ENCODE measurements at places on chromosomes 1 and 21.
A peak's percentile ranks its signal among the peaks of the same experiment; 100 is the strongest.

DNA sequence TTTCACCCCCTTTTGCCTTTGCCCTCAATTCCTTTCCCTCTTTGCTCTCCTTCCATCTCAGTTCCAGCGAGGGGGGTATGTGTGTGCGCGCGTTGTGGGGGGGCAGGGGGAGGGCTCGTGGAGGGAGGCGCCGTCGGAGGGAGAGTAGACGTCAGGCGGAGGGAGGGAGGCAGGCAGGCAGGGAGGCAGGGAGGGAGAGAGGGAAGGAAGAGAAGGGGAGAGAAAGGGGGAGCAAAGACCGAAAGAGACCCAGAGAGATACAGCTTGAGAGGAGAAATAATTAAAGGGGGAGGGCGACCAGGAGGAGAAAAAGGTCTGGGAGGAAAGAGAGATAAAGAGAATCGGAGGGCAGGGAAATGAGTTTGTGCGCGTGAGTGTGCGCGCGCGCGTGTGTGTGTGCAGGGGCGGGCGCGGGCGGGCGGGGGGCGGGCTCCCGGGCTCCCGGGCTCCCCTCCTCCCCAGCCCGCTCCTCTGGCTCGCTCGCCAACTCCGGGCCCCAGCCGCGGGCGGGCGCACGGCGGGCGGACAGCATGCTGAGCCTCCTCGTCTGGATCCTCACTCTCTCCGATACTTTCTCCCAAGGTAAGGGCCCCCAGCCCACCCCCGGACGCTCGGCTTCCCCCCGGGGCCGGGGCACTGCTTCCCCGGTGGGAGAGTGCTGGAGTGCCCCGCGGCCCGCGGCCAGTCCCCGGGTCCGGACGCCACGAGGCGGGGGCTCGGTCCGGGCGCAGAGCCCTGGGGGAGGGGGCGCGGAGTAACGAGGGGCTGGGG lies at the start of gene KIRREL1:
KIRREL1 (plus strand) TSS at position 499 of the 771 bp plus-strand sequence; CDS start at position 531, 32 bp downstream.
- DNase-seq = no peak

- no peak for DNase-seq
Observed at GRCh38 chr1:160883581-160884513, 1.1 kb downstream of the ITLN1 start.

DNA sequence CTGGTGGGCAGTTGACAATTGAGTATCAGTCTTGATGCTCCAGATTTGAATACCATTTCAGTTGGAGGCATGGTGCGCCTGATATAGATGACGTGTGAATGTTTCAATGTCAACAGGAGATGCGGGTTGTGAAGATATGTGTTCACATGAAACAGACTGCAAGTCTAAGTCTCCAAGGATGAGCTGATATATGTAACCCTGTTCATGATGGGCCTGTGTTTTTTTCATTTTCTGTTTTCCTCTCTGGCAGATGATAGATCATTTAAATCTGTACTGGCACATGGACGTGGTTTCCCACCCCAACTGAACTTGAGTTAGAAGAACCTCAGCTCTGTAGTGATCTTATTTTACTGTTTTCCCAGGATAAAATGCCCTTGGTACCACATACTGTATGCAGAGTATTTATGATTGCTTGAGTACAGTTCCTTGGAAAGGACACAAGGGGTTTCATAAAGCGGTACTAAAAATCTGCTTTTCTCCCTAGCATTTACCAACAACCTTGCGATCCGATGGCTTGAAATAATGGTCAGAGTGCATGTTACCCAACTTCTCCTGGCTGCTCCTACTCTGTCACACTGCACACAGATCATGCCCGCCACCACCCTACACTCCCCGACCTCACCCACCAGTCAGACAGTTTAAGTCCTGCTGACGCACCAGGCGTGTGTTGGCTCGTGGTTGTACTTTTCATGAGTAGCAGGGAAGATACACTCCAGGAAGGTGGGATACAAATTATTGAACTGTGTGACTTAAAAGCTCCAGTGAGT lies 131.1 kb downstream of the NFIA start:
- DNase-seq = no peak

DNA sequence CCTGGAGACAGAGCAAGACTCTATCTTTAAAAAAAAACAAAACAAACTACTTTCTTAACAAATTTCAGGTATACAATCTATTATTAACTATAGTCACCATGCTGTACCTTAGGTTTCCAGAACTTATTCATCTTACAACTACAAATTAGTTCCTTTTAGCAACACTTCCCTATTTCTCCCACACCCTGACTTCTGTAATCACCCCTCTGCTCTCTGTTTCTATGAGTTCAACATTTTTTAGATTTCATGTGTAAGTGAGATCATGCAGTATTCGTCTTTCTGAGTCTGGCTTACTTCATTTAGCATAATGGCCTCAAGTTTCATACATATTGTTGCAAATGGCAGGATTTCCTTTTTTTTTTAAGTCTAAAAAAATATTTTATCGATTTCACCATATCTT lies 77.9 kb upstream of the LPGAT1 start:
- no peak for DNase-seq

GRCh38 chr1:154154534-154155191 lies at the start of gene NUP210L:
TSS of gene NUP210L (minus strand) at chr1:154155073.
- no peak for DNase-seq

DNA sequence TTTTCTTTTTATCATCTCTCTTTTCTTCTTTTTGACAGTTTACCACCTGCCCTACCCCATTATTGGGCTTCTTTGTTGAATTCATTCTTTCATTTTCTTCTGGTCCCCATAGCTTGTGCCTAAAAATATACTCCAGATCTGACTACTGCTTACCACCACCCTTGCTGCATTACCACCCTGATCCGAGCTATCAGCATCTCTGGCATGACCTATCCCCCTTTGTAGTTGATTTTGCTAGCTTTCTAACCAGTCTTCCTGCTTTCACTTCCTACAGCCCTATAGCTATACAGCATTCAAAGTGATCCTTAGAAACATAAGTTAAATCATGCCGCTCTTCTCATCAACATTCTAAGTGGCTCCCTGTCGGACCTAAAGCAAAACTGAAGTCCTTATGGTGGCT lies 59.4 kb upstream of the MPC2 start:
- DNase-seq = no peak

- DNase-seq = no peak
Observed at GRCh38 chr1:116226017-116226416, 114.8 kb downstream of the MAB21L3 start.

GRCh38 chr1:209198961-209199750 lies 384.4 kb upstream of the CAMK1G start:
- no peak for DNase-seq

GRCh38 chr21:38643404-38644023 lies 145.2 kb upstream of the ERG start:
- no peak for DNase-seq

DNA sequence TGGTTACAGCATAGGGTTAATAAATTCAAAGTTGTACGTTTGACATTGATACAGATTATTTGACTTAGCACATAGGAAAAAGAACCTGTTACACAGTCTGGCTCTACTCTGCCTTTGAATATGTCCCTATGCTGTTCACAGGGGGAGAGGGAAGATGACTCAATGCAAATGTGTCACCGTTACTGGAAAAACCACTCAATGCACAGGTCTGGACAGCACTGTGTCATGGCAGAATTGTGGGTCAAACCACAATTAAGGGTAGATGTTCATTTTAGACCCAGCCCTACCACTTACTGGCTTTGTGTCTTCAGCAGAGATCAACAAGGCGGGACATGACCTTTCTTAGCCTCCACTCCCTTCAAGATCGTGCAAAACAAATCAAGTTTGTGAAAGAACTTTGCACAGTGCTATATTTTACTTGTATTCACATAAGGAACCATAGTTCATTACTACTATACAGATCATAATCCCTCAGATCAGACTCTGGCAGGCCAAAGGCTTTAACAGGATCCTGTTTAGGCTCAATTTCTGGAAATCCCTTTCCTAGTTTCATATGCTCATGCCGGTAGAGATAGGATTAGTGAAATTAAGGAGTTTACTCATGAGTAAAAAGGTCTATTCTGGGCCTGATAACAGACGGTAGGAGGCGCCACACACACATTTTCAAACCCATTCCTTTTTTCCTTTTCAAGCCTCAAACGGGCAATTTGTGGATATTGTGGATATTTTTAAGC lies 22.1 kb downstream of the EIF2D start:
- peak; percentile 77 for DNase-seq

DNA sequence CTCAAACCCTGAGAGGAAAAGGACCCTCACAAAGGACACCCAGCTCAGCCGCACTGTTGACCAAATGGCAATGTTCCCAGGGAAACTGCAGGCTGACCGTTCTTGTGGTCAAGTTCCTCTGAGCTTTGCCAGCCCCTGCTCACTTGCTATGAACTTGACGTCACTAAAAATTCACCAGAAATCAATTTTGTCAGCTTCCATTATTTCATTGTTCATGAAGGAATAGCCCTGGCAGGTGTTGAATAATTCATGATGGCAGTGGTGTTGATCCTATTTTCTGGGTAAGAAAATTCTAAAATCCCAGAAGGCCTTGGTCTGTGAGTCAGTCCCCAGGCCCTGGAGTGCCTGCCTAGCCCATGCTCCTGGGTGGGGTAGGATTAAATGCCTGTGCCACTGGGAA lies 318.9 kb downstream of the ZNF326 start:
- no peak for DNase-seq

- no peak for DNase-seq
Observed at GRCh38 chr1:33182401-33182841, 578 bp upstream of the TRIM62 start.

DNA sequence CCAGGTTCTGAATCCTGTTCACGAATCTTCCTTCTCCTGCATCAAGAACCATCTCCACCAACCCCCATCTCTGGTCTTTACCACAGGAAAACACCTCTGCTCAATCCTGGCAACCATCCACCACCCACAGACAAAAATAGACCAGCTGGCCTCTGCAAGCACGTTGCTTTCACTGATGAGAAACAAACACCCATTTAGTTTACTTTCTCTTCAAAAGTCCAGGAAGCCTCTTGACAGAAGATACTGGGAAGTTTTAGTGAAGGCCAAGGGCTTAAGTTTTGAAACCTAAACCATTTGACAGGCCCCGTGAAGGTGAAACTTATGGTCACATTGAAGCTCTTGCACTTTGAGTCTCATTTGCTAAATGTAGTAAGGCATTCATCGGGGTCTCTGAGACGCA lies 122.6 kb upstream of the PPP2R5A start:
- peak; percentile 23 for DNase-seq

DNA sequence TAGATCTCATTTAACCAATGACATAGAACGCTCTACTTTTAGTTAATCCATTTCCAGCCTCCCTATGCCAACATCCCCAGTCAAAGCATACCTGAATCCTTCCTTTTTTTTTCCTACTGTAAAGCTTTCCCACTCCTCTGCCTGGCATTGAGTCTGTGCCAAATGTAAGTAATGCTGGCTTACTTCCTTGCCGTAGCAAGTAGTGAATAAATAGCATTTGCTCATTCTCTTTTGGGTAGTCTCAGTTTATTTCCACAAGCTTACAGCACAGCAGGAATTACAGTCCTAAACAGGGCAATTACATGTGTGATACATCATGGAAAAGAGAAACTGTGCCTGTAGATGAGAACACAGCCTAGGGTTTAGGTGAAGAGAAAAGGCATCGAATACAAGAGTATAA lies 352.6 kb upstream of the NEGR1 start:
- no peak for DNase-seq

GRCh38 chr1:247540581-247540980 lies 4.3 kb upstream of the OR2C3 start:
- no peak for DNase-seq

DNA sequence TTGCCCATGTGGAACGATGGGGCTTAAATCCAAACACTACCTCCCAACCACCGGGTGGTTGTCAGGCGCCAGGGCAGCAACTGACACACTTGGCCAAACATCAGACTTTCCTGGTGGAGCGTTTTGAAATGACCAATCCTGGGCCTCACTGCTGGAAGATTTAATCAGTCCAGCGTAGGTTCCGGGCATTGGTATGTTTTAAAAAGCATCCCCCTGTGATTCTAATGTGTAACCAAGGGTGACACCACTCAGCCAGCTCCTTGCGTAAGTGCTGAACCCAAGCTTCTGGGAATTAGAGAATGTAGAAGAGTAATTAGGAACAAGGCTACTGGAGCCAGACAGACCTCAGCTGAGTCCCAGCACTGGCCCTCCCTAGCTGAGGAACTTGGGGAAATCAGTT lies 44.8 kb upstream of the KAZN start:
- DNase-seq = no peak

GRCh38 chr1:33327587-33328325 lies 6.9 kb upstream of the A3GALT2 start:
- DNase-seq = no peak

GRCh38 chr21:34609244-34609932 lies 5.5 kb downstream of the RCAN1 start:
- DNase-seq = no peak

GRCh38 chr1:101382135-101382534 lies 145.3 kb downstream of the S1PR1 start:
- no peak for DNase-seq

DNA sequence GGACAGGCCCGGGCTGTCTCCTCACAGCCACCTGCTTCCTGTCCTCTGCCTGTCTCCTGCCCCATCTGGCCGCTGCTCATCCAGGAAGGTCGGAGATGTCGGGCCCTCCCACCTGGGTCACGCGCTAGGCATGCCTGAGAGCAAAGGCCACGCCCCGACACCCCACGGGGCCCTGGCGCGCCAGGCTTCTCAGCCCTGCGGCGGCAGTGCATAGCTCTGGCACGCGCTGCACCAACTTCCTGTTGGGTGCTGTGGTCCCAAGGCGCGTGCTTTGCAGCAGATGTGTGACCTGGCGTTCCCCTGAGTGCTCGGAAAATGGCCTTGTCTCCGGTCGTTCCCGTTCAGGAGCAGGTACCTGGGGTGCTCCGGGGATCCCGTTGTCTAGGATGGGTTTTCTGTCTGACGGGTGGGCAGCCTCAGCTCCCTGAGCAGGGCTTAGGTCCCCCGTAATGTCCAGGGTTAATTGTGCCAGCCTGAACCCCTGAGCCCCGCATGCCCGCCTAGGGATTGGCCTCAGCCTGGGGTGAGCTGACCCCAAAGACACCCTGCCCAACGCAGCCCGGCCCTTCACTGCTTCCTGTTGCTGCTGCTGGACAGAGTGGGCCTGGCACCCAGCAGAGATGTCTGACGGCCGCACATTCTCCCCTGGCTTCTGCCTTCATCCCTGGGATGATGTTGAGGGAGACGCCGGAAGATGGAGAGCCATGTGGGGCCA lies 19.4 kb upstream of the KCNAB2 start:
- DNase-seq = peak; percentile 94
